ENCODE measurements at places on chromosomes 6 and 20. TPM values are rescaled to one million over a fixed set of nuclear protein-coding genes. Genes with fewer than 3 reads are reported as not detected.

Gene DNMT3B
- 0.85 TPM for polyA plus RNA-seq

Gene PACSIN1
- not detected for polyA plus RNA-seq

Gene MCCD1
- polyA plus RNA-seq, result not detected

Gene FOXQ1
- polyA plus RNA-seq, result not detected

Gene SMLR1
- polyA plus RNA-seq, result not detected

Gene SLC4A11
- 1.2 TPM for polyA plus RNA-seq

Gene HEY2
- polyA plus RNA-seq, result 0.13 TPM
